ENCODE measurements at places on chromosomes 4 and X.

GRCh38 chr4:72112514-72113156 lies 80.8 kb downstream of the NPFFR2 start:
- DNase-seq = peak; percentile 86

DNA sequence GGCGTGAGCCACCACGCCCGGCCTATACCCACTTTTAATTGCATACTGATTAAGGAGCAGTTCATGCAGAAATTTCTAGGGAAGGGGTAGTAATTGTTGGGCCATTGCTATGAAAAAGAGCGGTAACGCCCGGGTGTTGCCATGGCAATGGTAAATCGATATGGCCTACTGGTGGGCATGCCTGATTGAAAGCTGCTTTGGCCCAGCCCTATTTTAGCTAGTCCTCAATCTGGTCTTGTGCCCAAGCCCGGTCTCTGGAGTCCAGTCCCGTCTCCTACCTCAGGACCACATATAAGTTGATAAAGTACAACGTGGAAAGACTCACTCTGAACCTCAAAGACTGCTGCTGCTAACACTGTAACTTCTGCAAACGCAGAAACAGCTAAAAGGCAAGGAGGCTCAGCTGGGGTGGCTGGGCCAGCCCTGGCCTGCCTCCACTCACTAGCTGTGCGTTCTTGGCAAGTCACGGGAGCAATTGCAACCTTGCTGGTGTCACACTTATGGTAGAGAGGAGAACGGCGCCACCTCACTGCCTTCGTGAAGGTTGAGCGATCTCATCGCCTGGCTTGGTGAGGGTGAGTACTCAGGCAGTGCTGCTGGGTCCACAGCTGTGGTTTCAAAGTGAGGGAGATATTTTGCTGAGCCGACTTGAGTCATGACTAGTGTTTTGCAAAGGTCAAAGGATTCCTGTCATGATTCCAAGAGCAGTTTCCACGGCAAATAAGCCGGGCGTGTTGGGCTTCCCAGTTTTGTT lies 57.0 kb upstream of the GRPEL1 start:
- peak; percentile 80 for DNase-seq

DNA sequence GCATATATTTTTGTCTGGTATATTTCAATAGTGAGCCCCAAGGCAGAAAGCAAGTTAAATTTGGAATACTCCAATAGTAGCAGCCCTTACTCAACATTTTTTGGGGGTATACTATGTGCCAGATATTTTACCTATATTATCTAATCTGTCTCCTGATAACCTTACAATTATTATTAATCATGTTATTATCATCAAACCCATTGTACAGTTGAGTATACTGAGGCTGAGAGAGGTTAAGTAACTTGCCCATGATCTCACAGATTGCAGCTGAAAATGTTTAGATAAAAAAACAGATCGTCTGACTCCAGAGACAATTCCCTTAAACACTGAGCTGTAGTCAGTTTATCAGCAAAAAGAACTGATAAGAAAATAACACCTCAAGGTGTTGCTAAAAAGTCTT lies 6.5 kb upstream of the RBBP7 start:
- DNase-seq = no peak

DNA sequence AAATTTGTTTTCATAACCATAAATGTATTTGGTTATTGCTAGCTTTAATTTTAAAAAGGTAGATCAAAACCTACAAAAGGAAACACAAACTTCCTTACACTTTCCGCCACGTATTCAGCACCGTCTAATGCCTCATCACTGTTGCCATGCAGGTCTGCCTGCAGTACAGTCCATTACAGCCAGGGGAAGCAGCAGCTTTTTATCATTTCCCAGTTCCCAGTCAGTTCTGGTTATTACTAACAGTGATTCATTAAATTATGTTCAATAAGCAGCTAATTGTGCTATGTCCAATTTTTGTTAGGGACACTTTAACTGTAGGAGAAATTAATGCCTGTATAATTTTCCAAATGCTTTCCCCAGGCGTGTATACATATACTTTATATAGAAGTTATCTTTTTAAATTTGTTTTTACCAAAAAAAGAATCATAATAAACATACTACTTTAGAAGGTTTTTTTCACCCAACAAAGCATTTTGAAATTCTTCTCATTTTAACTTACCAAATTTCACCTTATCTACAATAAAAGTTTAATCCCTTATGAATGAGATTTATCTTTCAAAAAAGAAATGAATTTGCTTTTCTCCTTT lies 93.3 kb downstream of the ANXA3 start:
- no peak for DNase-seq

DNA sequence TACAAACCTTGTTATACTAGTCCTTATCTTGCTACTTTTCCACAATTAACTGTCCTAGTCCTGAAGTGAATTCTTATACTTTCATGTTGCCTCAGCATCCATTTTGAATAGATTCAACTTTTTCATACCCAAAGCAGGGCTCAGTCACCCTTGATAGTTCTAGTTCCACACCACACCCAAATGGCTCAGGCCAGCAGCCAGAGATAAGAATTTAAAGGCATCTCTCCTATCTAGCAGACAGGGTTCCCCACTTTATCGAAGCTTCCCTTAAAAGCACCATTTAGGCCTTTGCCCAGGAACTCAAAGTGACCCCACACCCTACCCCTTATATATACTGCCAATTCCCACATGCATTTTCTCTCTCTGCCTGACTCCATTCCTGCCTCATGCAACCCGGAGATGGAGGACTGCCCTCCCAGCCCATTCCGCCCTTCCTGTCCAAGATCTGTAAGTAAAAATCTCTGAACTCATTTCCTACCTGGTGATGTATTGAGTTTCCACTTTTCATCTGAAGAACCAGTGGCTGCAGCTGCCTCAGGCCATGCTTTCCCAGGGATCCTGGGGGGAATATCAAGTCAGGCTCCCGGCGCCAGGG lies 63.7 kb upstream of the TXK start:
- no peak for DNase-seq

DNA sequence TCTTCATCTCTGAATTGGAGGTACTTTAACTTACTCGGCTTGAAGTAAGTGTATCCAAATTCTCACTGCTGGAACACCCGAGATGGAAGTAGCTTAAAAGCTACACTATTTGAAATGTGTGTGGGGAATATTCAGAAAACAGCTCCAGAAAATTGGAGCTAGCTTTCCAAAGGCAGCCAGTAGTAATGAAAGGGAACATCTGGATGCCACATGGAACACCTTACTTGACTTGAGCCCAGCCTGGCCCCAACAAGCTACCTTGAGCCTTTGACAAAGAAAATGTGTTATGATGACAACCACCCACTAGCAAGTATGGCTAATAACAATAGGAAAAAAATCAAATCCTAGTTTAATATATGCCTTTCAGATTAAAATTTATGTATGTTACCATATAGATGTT lies 161.5 kb downstream of the PRDM5 start:
- no peak for DNase-seq

DNA sequence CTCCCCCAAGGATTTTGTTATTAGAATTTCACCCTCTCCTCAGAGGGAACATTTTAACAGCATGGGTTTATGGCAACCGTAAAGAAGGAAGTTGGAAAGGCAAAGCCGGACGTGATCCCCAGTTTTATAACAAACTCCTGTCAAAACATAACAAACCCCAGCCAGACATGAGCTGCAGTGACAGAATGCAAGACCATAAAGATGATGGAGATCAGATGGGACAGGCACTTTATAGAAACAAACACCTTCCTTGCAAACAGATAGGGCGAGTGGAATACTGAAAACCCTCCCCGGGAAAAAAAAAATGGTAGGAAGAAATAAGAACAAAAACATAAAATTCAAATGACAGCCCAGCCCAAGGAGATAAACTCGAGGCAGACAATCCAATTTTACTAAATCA lies 281.4 kb downstream of the LDB2 start:
- no peak for DNase-seq

DNA sequence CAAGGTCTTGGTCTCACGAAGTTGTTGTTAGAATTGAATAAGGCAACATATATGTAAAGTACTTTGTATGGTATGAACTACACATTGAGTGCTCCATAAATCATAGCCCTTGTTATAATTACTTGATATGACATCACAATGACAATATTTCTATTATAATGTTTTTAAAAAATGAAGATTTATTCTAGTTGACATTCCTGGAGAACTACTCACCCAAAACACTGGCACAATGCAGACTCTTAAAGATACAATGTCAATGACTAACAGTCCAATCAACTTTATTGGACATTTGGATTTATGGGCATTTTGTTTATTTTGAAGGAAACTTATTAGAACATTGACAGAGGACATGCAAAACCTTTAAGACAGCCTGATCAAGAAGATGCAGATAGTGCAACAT lies 55.3 kb downstream of the ASB9 start:
- no peak for DNase-seq

- peak; percentile 24 for DNase-seq
These were observed 134.0 kb downstream of the ARHGAP10 start for GRCh38 chr4:147865926-147866325.

- peak; percentile 55 for DNase-seq
These were observed 160.3 kb upstream of the RASGEF1B start for GRCh38 chr4:81631958-81632441.

DNA sequence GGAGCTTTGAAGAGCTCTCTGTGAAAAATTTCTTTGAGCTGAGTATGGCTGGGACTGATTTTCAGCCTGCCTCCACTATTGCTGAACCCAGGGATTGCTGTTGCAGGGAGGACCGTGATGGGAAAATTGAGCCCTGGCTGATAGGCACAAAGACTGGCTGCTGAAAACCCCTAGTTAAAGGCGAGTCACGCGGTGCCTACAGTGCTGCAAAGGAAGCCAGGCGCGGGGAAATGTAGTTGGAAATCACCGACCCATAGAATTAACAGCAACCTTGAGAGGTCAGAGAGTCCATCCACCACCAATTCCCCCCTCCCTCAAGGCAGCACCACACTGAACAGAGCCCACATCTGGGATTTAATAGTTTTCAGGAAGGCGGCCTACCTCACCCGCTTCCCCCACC lies 26.0 kb downstream of the FRMD7 start:
- DNase-seq = no peak

DNA sequence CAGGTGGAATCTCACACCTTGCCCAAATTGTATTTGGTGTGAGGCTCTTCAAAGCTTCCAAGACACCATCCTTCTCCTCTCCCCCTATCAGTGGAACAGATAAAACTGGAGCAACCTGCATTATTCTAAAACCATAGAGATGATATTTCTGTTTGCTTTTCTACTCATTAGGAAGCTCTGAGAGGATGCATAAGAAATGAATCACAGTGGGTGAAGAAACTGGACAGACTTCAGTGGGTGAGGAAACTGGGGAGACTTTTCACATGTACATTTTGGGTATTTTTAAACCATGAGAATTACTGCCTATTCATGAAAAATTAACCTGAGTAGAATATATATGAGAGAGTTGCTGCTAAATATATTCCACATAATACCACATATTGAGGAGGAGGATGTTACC lies 16.4 kb downstream of the HAND2 start:
- DNase-seq = no peak

- no peak for DNase-seq
These were observed 189.1 kb upstream of the RBPJ start for GRCh38 chr4:26131711-26132110.

All from non-pigmented ciliary epithelial cell (primary cell).